ENCODE measurements at places on chromosomes 2 and 18. TPM values are rescaled to one million over a fixed set of nuclear protein-coding genes. Genes with fewer than 3 reads are reported as not detected.
A peak's percentile ranks its signal among the peaks of the same experiment; 100 is the strongest.

DNA sequence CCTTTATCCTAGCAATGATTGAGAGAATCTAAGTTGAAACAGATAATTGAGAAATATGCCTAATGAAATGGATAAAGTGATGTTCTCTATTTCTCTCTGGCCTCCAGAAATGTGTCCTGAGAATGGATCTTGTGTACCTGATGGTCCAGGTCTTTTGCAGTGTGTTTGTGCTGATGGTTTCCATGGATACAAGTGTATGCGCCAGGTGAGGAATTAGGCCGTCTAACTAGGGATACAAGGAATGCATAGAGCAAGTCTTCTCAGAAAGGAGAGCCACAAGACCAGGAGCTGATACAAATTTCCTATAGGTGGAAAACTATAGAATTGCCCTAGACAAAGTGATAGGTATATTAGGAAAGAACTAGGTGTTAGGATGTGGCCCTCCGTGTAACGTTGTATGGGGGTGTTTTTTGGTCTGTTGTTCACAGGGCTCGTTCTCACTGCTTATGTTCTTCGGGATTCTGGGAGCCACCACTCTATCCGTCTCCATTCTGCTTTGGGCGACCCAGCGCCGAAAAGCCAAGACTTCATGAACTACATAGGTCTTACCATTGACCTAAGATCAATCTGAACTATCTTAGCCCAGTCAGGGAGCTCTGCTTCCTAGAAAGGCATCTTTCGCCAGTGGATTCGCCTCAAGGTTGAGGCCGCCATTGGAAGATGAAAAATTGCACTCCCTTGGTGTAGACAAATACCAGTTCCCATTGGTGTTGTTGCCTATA is 592 bp upstream of the CAD start:
- peaks cover 26% of the 10 kb centered on the region for H3K4me1 ChIP-seq
- H3K27me3 ChIP-seq, result no peaks in the 10 kb centered on the region
- H3K4me3 ChIP-seq, result peak overlapping the region; percentile 99
- no peak for DNase-seq
- peaks cover 9% of the 10 kb centered on the region for H3K36me3 ChIP-seq

GRCh38 chr2:143503280-143503679 is 374.1 kb downstream of the ARHGAP15 start:
- H3K27ac ChIP-seq, result no peak overlapping the region
- peaks cover 77% of the 10 kb centered on the region for H3K36me3 ChIP-seq
- H3K4me1 ChIP-seq, result peaks cover 21% of the 10 kb centered on the region
- no peak overlapping the region for H3K4me3 ChIP-seq
- no peaks in the 10 kb centered on the region for H3K27me3 ChIP-seq

DNA sequence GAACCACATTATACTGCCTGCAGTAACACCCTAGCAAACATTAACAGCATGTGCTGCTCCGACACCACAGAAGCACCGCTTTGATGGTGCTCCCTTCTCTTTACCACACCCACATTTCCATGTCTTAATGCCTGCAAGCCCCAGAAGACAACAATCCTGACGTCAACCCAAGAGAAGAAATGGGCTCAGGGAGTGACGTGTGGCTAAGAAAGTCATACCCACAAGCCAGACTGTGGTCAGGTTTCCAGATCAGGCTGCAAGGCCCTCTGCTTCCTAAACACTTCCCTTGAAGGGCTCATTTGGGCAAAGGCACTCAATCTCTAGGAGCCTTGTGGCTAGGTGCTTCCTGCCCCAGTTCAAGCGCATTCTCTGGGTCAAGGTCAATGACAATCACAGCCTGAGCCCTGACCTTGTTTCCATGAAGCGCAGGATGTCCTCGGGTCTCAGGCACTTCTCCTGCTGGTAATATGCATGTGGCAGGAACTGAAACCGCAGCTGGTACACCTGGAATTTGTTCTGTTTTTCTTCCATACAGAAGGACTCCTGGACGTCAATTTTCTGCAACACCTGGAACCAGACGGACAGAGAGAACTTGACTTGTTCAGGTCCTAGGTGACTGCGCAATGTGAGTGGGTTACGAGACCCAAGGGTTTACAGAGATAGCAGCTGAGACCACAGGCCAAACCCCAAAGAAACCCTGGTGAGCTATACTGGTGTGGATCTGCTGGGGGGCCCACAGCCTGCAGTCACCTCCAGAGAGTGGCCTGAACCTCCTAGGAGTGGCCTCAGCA is 67.2 kb downstream of the POLR1A start:
- no peaks in the 10 kb centered on the region for H3K27me3 ChIP-seq
- peak; percentile 93 for DNase-seq
- H3K4me3 ChIP-seq, result peak overlapping the region; percentile 85

DNA sequence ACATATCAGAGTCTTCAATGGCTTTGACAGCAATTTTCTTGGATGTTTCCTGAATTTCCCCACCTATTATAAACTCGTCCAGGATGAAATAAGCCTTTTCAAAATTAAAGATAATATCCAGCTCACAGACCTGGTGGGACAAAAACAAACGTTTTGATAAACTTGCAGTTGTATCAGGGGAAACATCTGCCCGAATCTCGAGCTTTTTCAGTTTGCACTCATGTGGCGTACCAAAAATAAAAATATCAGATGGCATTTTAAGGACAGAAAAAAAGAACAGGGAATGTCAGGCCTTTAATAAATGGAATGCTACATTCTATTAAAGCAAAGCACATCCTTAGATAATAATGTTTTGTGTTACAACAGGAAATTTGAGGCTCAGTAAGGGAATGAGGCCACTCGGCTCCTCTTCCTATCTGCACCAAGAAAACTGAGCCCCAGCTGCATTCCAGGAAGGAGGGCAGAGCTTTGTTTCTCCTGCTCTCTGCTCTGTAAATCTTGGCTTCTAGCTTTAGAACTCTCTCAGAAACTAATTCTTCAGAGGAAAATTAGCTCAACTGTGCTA is 72.1 kb downstream of the AP1S3 start:
- H3K27ac ChIP-seq, result no peak overlapping the region
- no peaks in the 10 kb centered on the region for H3K27me3 ChIP-seq
- H3K4me3 ChIP-seq, result no peak overlapping the region
- peaks cover 18% of the 10 kb centered on the region for H3K4me1 ChIP-seq
- DNase-seq, result no peak

The CYTIP gene
- total RNA-seq, result 341 TPM
